Lung microvascular endothelial cell (primary cell): ENCODE measurements at places on chromosomes 3 and 15.

GRCh38 chr3:64229903-64230302 is 4.6 kb upstream of the PRICKLE2 start:
- DNase-seq, result peak; percentile 37

- DNase-seq, result no peak
Observed at GRCh38 chr3:187807086-187807862, 62.0 kb upstream of the BCL6 start.

DNA sequence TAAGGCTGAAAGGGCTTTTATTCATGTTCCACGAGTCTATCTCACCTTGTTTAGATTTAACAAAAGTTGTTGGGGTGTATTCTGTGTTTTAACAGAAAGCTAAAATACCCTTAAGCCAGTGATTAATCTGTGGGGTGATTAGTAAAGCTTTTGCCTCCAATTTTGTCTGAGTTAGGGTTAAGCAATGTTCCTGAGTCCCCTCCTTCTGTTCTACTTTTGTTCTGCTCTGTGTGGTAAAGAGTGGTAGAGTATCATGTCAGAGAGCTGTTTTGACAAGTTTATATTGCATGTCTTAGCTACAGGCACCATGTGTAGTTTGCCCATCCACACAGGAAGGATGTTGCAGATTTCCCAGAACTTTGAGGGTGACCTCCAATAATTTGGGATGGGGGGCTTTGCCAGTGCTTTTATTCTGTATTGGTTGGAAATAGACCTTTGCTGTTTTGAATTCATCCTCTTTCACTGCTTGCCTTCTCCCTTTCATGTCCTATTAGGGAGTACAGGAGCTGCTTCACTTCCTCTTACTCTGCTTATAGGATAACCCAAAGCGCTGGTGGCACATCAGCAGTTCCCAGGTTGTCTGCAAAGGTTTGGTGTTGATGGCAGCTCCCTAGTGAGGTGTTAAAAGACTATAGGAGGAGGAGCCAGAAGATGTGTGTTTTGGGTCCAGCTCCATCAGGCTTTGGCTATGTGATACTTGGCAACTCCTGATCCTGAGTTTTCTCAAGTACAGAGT is 7.4 kb downstream of the PDE8A start:
- DNase-seq, result no peak

DNA sequence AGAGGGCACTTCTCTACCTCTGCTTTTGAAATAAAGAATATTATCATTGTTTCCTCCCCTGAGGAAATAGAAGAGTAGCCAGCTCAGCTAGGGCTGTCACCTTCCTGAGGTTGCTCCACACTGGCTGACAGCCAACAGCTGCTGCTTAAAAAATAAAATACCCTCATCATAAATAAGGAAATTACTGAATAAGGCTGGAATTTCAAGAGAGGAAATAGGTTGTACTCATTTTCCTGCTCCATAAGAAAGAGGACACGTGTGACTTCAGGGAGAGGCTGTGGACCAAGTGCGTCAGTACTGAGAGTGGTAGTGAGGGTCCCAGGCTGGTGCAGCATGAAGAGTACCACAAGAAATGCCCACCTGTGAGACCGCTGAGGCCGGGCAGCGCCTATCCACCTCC is 8.1 kb upstream of the C2CD4B start:
- DNase-seq, result peak; percentile 97

GRCh38 chr3:160057331-160057730 is 68.7 kb downstream of the IL12A start:
- DNase-seq, result no peak

GRCh38 chr15:31212326-31213080 is 111.0 kb upstream of the TRPM1 start:
- DNase-seq, result no peak

DNA sequence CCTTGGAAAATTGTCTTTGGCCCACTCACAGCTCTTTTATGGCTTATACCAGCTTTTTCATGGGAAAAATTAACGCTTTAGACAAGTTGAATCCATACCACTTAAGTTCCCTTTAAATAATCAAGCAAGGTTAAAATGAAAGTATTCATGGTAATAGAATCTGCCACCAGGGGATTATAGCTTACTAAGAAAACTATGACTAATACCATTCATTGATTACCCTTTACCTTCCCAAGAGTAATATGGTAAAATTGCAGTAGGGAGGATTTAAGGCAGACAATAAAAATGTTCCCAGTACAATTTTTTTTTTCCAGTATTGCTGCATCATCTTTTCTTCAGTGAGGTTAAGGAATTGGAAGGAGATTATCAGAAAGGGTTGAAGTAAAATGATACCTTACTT is 641.1 kb upstream of the NAALADL2 start:
- DNase-seq, result no peak

GRCh38 chr15:59138243-59138642 is 33.3 kb downstream of the CCNB2 start:
- peak; percentile 74 for DNase-seq

DNA sequence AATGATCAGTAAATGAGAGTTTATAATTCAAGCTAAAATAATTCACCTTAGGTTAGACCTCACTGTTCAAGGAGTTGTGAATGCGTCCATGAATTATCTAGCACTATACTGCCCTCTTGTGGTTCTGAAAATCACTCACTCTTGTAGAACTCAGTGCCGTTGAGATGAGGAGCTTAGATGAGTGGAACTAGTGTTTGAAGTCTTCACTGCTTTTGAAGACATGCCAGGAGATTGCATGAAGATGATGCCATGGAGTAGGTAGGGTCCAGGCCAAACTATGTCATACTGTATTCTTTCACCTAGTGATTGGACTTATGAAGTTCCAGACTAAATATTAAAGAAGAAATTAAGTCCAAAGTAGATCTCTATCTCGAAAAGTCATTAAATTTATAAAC is 28.8 kb downstream of the LYSMD4 start:
- peak; percentile 90 for DNase-seq

GRCh38 chr3:13655061-13655913 is 106.4 kb downstream of the FBLN2 start:
- peak; percentile 47 for DNase-seq
